ENCODE measurements at places on chromosomes 7 and 10.
A peak's percentile ranks its signal among the peaks of the same experiment; 100 is the strongest.

DNA sequence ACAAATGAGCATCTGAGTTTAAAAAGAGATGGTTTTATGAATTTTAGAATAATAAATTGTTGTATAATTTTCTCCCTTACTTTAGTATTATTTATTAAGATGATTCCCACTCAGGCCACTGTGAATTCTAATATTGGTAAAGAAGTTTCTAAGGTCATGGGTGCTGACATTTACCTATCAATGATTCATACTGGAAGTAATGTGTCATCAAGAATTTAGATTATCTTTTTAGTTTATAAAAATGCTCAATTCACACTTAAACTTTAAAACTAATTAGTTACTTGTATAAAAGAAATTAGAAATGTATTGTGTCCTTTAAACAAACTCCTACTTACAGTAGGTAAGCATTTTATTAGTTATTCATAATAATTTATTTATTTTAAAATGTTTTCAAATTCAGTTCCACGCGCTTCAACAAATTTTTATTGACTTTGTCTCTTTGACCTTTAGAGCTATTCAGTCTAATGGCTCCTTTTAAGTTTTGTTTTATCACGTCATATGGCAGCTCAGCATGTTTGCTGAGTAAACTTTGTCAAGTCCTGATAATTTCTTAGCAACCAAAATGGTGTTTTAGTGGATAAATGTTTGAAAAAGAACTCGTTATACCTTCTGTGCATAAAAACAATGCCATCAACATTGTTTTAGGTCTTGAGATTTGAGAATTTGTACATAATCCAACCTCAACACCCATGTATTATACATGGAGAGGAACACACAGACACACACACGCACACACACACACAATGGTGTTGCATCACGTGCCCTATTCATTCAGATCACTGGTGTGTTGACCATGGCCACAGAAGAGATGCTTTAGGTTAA is 15.1 kb upstream of the MRC1 start:
- DNase-seq = no peak

- no peak for DNase-seq
Observed at GRCh38 chr7:157335236-157335635, 1.6 kb upstream of the DNAJB6 start.

DNA sequence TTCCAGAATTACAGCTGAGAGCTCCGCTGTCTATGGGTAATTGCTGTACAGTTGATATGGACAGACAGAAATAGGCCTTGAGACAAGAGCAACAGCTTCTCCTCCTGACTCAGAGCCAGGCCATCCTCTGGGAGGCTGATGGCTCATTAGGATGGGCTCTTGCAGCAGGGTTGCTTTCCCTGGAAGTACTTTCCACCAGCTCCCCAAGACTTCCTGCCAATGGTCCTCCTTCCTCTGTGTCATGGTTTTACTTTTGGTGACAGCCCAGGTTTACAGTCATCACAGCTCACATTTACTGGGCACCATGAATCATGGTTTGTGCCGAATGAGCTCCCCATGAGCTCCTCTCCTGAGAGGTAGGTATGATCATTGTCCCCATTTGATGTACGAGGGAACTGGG is 131.8 kb downstream of the HECW1 start:
- no peak for DNase-seq

DNA sequence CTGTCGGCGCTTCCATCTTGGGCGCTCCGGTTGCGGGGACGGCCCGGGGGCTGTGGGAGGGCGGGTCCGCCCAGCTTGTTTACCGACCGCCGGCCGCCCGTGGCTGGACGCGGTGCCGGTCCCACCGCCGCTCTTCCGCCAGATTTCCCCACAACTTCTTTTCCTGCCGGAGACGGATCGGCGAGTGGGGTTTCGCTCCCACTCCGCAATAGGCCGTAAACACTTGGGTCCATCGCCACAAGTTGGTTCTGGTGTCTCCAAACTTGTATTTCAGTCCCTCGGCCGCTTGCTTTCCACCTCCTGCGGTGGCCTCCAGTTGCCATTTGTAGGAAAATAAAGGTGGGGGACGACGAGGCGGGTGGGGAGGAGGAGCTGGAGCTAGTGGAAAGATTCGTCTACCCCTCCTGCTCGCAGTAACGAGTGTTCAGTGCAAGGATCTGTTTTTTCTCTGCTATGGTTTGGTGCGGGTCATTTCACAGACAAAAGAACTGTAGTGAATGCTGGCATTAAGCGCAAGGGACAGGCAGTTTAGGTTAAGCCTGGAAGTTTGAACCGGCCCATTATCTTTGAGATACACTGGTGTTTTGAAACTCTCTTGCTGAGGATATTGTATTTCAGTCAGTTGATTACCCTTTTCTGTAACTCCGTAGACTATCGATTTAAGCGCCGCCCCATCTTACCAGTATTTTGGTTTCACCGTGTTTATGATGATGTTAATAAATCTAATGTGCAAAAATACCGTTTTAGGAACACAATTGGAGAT is 24.3 kb upstream of the ZRANB1 start:
- peak; percentile 8 for DNase-seq

- no peak for DNase-seq
Observed at GRCh38 chr10:23037561-23037960, 57.8 kb upstream of the MSRB2 start.

GRCh38 chr7:92205987-92206386 is 27.0 kb upstream of the LRRD1 start:
- DNase-seq = no peak

- no peak for DNase-seq
Observed at GRCh38 chr7:38177621-38178003, 433 bp upstream of the STARD3NL start.

- DNase-seq = no peak
Observed at GRCh38 chr7:20783125-20783699, 3.5 kb downstream of the SP8 start.

- DNase-seq = no peak
Observed at GRCh38 chr10:28734938-28735759, 57.8 kb downstream of the BAMBI start.

DNA sequence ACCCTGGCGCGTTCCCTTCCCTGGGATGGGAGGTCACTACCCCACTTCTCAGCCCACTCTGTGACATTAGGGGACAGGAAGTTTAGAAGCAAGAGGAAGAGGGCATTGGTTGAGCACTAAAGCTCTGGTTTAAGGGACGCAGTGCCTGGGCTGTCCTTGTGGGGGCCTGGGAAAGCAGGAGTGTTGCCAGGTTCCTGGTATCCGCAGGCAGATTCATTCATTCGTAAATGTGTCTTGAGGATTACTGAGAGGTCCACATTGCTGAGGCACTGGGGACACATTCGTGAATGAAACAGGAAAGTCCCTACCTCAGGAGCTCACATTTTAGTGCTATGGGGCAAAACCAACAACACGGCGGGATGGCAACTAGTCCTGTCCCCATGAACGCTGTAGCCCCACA is 69.4 kb downstream of the COL13A1 start:
- no peak for DNase-seq

- no peak for DNase-seq
Observed at GRCh38 chr10:31033147-31033546, 1.5 kb upstream of the ZNF438 start.

All from stimulated activated CD8-positive, alpha-beta memory T cell treated with anti-CD3 and anti-CD28 coated beads, Interleukin-7, amount 100 ng/mL, for 4 hours (primary cell).